ENCODE measurements at places on chromosomes 3 and 15.

GRCh38 chr3:126604691-126605090 is 46.0 kb upstream of the C3orf22 start:
- DNase-seq: no peak

DNA sequence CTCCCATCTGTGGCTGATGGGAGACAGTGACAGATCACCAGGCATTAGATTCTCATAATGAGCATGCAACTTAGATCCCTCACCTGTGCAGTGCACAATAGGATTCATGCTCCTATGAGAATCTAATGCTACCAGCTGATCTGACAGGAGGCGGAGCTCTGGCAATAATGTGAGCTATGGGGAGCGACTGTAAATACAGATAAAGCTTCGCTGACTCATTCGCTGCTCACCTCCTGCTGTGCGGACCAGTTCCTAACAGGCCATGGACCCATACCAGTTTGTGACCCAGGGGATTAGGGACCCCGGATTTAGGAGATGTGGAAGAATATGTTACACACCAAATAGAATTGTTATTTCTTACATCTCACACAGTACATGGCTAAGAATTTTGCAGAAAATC is 6.7 kb downstream of the ARGFX start:
- DNase-seq: no peak

DNA sequence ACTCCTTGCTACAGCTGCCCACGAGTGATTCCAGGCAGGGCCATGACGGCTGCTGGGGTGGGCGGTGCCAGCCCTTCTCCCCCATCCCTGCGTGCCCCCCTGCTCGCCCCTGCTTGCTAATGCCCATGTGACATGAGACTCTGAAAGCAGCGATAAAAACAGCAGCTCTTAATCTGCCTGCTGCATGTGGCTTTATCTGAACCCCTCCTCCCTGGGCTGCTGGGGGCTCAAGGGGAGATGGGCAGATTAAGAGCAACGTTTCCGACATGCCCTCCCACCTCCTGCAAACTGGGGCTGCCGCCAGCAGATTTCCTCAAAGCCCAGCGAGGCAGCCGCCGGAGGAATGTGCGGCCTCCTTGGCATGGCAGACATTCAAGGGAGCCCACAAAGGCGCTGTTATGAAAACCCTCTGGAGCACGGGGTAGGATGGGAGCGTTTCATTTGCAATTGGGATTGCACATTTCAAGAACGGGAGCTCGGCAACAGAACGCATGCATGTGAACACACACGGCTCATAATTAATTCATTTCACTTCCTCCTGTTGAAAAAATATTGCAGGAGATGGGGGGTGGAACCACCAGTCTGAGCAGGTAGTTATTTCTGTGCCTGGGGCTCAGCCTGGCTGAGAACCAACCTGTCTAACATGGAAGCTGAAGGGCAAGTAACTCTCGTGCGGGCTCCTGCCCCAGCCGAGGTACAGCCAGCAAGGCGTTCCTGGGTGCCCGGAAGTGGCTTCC is 504.2 kb upstream of the PROK2 start:
- peak; percentile 70 for DNase-seq

DNA sequence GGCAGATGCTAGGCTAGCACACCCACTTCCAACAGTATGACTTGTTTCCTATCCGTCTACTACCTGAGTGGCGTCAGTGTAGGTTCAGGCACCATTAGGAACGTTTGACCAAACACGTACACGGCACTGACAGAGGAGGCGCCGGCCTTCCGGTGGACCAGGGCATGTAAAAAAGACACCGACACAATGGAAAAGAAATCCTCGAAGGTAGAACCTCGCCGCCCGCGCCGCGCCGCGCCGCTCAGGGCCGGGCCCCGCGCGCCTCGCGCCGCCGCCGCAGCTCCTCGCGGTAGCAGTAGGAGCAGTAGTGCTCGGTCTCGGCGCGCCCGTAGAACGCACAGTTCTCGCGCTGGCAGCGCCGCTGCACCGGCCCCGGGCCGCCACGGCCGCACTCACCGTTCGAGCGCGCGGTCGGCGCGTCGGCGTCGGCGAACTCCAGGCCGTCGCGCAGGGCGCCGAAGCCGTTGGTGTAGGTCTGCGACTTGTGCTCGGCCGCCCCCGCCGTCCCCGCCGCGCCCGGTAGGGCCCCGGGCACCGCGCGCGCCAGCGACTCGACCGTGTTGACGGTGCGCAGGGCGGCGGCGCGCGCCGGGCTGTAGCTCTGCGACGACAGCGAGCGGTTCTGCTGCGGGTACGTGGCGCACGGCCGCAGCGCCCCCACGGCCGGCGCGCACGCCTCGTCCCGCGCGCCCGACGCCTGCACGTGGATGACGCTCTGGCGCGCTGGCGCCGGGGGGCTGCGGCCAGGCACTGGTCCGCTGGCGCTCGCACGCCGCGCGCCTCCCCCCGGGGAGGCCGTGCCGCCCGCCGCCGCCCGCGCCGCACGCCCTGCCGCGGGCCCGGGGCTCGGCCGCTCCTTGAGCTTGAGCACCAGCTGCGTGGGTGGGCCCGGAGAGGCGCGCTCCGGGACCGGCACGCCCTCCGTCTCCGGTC is 156.7 kb downstream of the KLF13 start:
- peak; percentile 19 for DNase-seq

GRCh38 chr3:149638228-149639092 is 19.4 kb downstream of the WWTR1 start:
- DNase-seq: peak; percentile 95

- DNase-seq: no peak
Observed at GRCh38 chr3:195666-196065, 897 bp upstream of the CHL1 start.

- no peak for DNase-seq
Observed at GRCh38 chr3:64176461-64176996, 48.7 kb downstream of the PRICKLE2 start.

DNA sequence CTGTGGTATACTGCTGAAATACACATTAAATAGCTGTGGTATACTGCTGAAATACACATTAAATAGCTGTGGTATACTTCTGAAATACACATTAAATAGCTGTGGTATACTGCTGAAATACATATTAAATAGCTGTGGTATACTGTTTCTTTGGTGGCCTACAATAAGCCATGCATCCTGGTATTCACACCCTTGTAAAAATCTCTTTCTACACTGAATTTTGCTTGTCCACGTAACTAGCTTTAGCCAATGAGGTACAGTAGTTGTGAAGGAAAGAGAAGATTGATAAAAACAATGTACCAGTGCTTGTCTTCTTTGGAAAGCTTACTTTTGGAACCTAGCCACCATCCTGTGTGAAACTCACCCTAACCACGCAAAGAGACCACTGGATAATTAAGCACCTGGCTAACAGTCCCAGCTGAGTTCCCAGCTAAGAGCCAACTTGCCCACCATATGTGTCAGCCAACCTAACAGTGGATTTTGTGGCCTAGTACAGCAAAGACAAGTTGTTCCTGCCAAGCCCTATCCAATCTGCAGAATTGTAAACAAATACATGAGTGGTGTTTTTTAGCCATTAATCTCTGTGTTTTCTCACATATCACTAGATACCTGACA is 103.4 kb upstream of the MELTF start:
- no peak for DNase-seq

DNA sequence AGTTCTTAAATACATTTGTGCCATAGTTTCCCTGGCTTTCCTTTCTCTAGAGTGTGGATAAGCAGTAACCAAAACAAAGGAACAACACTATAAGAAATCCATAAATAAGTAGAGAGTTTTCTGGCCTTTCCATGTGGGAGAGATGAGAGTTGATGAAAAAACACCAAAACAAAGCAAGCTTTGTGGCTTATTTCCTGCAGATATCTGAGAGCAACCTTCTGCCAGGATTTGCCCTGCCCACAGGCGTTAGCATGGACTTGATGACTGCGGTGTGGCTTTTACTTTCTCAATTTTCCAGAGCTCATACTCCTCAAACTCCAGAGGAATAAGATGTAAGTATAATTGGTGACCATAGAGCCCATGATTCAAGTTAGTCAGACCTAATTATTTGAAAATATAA is 194.9 kb downstream of the RAP2B start:
- no peak for DNase-seq

GRCh38 chr3:21421096-21421495 is 329.9 kb downstream of the ZNF385D start:
- DNase-seq: no peak

DNA sequence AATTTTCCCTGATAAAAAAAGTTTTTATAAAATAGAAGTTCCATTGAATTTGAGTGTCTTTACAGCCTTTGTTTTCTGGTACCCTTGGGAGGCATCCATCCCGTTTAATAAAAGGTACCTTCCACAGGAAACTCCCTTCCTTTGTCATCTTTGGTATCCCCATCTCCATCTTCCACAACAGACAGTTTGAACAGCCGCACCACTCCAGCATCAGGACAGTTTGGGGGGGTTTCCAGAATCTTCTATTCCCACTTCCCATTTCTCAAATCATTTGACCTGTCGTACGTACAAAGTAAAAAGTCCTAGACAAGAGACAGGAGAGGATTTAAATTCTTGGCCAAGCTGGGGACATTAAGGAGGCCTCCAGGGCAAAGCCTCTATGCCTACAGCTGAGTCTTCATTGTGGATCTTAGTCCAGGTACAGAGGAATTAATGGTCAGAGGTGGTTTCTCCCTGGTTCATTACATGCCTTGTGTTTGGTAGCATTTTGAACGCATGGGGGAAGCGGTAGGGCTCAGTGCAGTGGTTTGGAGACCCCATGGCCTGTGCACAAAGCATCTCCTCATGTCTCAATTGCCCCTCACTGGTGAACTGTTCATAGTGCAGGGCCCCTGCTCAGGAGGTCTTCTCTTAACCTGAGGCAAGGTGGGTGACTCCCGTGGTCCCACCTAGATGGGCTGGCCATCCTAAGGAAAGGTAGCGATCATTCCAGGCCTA is 19.4 kb upstream of the BCL2A1 start:
- DNase-seq: no peak

DNA sequence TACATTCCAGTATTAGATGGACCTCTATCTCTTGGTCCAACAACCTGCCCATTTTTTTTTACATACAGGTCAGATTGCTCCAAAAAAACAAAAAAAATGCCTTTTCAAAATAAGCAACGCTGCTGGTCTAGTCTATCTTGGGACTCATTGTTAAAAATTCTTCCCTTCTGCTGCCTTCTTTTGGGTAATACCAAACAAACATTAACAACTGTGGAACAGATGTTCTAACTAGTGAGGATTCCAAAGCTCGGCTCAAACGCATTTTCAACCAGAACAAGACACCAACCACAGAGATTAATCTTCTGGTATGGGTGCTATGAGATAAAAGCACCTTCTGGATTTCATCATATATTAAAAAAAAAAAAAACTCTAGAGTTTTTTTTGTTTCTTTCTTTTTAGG is 24.7 kb downstream of the ARHGAP31 start:
- DNase-seq: no peak

DNA sequence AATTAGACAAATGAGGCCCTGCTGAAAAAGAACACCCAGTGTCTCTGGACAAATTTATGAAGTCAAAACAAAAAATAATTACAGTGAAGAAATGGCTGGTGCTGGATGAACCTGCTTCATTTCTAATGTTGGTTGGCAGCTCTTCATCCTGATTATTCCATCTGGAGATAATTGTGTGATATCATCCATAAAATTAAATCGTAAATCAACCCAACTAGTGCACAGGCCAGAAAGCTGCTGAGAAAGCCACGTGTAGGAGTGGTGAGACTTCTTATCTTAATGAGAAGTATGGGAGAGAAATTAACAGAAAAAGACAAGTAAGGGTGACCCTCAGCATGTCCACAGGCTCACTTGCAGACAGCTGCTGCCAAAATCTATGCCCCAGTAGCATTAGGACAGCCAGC is 465.2 kb upstream of the TGFBR2 start:
- peak; percentile 64 for DNase-seq
